ENCODE measurements at places on chromosomes 4 and X.

- peak; percentile 64 for DNase-seq
Observed at GRCh38 chr4:53321151-53321983, 44.5 kb downstream of the SCFD2 start.

DNA sequence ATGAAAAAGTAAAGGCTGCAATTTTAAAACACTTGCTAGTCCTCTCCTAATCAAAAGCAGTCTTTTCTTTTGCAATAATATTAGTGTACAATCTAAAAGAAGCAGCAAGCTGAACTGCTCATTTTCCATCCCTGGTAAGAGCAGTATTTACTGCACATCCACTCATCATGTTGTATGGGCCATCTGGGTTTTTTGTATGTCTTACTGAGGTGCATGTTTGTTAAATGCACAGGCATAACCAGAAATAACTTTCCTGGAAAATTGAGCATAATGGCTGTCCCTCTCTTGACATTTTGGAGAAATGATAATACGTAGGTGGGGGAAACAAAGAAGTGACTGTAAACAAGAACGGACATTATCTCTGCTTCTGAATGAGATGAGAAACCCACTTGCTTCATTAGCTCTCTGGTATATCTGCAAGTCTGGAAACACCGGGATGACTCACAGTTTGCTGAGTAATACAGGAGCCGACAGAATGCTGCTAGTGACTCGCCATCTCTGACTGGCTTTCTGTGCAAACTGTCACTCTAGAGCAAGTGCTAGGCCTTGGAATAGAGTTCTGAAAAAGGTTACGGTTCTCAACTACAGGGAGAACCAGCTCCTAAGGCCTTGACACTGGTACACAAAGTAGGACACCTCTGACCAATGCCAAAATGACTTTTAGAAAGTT is 85.7 kb upstream of the MTM1 start:
- DNase-seq = peak; percentile 87

GRCh38 chr4:62126064-62126732 is 926.1 kb downstream of the ADGRL3 start:
- no peak for DNase-seq

- no peak for DNase-seq
Observed at GRCh38 chr4:6806924-6807626, 24.5 kb downstream of the KIAA0232 start.

GRCh38 chrX:139844163-139844562 is 88.7 kb downstream of the ATP11C start:
- peak; percentile 43 for DNase-seq

DNA sequence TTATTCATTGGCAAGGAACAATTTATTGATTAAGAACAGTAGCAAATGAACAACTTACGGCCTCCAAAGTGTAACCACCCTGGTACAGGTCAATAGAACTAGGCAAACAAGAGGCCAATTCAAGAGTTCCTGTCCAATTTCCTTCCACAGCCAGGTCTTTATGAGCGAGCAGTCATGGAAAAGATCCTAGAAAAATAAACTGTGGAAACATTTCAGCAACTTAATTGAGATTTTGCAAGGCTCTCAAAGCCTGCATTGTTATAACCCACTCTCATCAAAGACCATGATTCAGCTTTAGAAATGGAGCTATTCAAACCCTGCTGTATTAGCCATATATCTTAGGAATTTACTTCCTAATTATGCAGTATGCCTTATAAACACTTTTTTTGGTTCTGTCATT is 43.6 kb downstream of the UNC5C start:
- no peak for DNase-seq

- peak; percentile 33 for DNase-seq
Observed at GRCh38 chrX:26783512-26784225, 567.7 kb downstream of the MAGEB5 start.

DNA sequence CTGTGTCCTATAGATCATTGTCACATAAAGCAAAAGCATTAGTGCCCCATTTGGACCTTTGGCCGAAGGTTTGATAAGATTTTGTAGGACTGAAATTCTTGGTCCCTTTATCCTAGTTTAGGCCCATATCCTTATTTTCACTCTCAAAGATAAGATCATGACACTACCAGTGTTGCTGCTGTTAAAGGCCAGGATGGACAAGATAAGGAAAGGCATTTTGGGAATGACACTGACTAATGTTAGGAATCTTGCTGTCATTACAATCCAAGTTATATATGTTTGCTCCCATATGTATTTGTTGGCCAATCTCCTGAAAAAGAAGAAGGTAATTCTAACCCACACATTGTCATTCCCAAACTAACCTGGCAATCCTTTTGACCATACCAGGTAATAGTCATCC is 101.3 kb upstream of the VAMP7 start:
- no peak for DNase-seq
